ENCODE measurements at places on chromosomes 6 and 20.

GRCh38 chr6:152502421-152503188 is 134.6 kb downstream of the SYNE1 start:
- DNase-seq = no peak

GRCh38 chr20:32132911-32133549 is 23.5 kb downstream of the TM9SF4 start:
- no peak for DNase-seq

- DNase-seq = no peak
Observed at GRCh38 chr6:108132863-108133262, 33.0 kb upstream of the NR2E1 start.

GRCh38 chr6:138250513-138251247 is 32.4 kb upstream of the PBOV1 start:
- no peak for DNase-seq

DNA sequence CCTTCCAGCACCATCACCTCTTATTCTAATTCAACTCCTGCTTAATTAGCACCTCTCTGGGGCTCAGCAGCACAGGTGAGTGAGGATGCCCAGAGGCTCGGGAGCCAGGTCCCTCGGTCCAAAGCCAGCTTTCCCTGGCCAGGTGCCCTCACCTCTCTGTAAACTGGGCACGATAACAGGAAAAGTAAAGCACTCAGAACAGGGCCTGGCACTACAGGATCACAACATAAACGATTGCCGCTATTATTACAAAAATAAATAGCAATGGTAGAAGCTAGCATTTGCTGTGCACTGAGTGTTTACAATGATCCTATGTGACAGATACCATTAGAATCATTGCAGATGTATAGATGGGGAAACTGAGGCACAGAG is 2.6 kb downstream of the BPIFB2 start:
- no peak for DNase-seq

DNA sequence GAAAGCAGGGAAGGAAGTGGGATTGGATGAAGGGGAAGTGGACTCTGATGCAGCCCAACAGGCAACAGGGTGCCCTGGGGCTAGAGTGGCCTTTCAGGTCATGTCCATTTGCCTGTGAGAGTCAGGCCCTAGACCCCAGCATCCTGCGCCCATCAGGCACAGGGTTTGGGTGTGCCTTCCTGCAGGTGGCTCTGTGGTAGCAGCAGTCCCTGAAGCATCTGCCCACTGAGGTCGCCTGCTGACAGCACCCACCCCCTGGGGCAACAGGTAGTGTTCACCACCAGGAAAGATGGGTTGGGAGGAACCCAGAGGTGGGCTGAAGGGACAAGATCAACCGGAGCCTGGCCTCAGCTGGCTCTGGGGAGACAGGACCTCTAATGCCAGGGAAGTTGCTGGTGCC is 3.6 kb downstream of the PACSIN1 start:
- no peak for DNase-seq

GRCh38 chr20:56163806-56164205 is 84.7 kb upstream of the MC3R start:
- DNase-seq = no peak

GRCh38 chr6:10692965-10693538 is 1.4 kb downstream of the C6orf52 start:
- DNase-seq = no peak

DNA sequence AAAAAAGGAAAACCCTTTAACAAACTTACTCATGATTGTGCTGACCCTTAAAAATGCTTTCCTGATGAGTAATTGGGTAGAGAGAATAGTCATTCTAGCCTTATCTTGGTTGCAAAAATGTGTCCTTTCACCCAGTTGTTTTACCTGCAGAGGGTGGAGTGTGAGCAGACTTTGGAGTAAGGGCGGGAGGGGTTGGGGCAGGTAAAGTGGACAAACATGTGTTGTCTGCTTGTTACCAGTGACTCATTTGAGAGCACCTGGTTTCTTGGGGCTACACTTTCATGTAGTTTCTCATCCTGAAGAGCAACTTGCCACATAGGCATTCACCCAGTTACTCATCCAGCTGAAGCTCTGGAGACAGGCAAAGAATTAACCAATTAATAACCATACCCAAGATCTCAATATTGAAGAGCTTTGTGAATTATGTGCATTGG is 121.1 kb downstream of the TNFRSF21 start:
- no peak for DNase-seq

Measured in hepatic stellate cell (primary cell).